Thoracic aorta (tissue), 2 donors: ENCODE measurements at places on chromosomes 7 and 10.

GRCh38 chr7:149811221-149811620 is 27.0 kb upstream of the ZNF862 start:
- no peak for DNase-seq

DNA sequence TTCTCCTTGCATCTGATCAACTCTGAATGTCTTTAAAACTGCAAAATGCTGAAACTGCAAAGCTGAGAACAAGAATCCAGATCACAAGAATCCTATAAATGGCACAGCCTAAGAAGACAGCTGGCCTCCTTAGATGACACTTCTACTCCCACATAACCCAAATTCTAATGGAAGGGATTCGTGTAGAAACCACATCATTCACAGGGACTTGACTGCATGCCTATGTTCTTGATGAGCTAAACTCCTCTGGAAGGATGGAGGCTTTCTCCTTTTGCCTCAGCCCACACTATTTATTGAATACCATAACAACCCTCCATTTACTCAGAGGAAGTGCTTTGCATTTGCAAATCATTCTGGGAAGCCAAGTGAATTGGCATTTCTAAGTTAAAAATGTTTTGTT is 252.5 kb upstream of the VWC2 start:
- DNase-seq = no peak

DNA sequence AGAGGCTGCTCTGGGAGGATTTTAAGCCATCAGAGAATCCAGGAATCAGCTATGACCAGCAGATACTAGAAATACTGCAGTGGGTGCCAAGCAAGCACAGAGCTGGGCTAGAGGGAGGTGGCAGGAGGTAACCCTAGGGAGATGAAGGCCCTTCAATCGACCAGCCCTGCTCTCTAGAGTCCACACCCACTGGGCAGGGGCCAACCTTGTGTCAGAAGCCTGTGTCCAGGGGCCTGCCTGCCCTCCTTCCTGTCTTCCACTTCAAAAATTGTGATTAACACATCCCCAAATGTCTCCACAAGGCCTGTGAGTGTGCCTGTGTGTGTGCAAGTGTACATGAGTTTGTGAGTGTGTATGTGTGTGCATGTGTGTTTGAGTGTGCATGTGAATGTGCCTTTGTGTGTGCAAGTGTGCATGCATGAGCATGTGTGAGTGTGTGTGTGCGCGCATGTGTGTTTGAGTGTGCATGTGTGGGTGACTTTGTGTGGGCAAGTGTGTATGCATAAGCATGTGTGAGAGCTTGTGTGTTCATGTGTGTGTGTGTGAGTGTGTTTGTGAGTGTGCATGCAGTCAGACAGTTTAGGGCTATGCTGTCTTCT is 367.7 kb downstream of the SFMBT2 start:
- no peak for DNase-seq

- DNase-seq = no peak
These were observed 7.4 kb downstream of the SLC29A3 start for GRCh38 chr10:71326464-71326881.

DNA sequence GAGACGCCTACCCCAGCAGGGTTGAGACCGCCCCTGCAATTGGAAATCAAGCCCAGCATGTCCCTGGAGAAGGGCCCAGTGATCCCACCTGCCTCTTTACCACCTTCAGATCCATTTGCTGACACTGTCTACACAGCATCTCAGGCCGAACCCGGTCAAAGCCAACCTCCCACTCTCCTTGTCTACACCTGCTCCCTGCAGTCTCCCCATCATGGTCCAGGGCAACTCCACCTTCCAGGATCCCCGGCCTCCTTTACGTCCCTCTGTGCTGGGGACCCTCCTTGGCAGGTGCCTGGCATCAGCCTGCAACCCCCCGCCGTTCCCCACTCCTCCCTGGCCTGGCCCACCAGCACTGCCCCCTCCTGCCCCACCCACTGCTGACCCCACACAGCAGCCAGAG is 227.2 kb downstream of the PAXIP1 start:
- DNase-seq = no peak

- DNase-seq = no peak
These were observed 11.5 kb downstream of the OR6B1 start for GRCh38 chr7:144011458-144012230.

DNA sequence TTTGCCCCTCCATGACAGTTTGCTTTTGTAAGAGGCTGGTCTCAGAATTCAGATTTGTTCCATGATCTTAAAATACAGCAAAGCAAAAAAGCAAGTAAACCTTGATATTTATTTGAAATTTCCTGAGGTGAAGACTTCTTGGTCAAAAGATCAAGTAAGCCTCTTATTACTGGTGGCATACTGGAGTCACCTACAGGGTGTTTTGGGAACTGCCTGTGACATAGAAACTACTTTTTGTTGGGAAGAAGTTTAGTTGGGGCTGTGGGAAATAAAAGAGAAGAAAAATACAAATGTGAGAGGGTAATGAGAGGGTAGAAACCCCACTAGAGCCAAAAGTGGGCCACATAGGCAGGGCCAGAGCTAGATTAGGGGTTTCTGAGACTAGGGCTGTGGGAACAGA is 217.9 kb downstream of the OTUD1 start:
- no peak for DNase-seq

GRCh38 chr7:21749378-21749777 is 196.3 kb downstream of the CDCA7L start:
- no peak for DNase-seq

DNA sequence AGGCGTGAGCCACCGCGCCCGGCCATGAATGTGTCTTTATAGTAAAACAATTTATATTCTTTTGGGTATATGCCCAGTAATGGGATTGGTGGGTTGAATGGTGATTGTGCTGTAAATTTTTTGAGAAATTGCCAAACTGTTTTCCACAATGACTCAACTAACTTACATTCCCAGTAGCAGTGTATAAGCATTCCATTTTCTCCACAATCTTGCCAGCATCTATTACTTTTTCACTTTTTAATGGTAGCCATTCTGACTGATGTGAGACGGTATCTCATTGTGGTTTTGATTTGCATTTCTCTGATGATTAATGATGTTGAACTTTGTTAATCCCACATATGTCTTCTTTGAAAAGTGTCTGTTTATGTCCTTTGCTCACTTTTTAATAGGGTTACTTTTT is 1187.9 kb downstream of the XPNPEP1 start:
- DNase-seq = no peak

- DNase-seq = no peak
These were observed 8.6 kb downstream of the PGAM1 start for GRCh38 chr10:97434557-97434956.

DNA sequence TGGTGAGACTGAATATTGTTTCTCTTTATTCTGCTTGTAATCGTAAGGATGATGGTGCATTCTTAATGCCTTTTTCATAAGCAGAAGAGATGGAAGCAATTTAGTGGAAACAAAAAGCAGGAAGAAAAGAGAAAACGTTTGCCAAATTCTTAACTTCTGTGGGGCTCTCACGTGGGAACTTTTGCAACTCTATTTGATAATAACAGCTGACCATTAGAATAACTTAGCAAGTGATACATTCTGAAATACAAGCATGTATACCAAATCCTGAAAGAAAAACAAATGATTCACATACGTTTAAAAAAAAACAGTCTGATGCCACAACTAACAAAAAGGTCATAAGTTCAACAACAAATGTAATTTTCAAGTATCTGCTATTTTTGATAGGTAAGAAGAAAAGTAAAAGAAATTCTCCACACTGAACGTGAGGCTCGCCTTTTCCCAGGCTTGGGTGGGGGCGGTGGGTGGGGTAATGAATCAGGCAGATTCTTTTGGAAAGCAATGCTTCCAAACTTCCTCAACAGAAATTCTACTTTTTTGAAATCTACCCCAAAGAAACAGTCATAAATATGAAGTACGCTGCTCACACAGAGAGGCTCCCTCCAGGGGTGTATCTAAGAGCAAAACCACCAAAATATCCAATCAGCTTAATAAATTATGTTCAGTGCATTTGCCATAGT is 446.2 kb upstream of the MGMT start:
- DNase-seq = no peak

- no peak for DNase-seq
These were observed 3.5 kb downstream of the EGFR start for GRCh38 chr7:55022002-55022985.

GRCh38 chr10:96334616-96335526 is 23.9 kb downstream of the OPALIN start:
- DNase-seq = no peak

- no peak for DNase-seq
These were observed 54.5 kb upstream of the PFKFB3 start for GRCh38 chr10:6148251-6148701.

DNA sequence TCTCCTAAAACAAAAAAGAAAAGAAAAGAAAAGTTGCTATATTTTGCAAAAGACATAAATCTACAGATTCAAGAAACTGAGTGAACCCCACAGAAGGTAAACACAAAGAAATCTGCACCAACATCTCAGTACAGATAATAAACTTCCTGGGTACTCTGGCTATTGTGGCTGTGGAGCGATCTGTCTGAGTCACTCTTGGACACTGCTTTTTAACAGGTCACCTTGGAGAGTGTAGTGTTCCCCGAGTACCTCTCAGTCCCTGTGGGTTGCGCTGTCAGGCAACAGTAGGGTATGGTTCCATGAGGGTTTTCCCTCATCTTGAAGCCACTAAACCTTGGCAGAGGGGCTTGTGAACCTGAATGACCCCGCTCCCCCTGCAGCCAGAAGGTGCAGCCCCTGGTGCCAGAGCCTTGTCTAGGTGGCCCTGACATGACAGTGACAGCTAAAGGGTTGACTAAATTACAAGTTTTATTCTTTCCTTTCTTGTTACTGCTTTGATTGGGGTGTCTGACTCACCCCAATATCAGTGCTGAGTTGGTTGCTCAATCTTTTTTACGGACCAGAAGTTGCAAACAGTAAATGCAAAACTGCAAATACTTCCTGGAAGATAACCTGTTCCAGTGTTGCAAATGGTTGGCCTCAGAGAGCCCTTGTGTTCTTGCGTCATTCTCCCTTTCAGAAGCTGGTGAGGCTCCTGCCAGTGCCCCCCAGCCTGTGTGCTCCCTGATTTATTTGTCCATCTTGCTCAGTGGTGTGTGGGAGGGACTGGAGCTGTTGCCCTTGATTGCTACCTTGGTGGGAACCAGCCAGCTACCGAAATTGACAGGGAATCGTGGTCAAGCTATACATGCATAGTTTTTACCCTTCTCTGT is 30.6 kb downstream of the POR start:
- no peak for DNase-seq

GRCh38 chr7:22894546-22894945 is 71.9 kb upstream of the TOMM7 start:
- no peak for DNase-seq

- DNase-seq = no peak
These were observed 23.6 kb downstream of the PITRM1 start for GRCh38 chr10:3148994-3149393.

- no peak for DNase-seq
These were observed 20.7 kb upstream of the ZRANB1 start for GRCh38 chr10:124921261-124921660.

DNA sequence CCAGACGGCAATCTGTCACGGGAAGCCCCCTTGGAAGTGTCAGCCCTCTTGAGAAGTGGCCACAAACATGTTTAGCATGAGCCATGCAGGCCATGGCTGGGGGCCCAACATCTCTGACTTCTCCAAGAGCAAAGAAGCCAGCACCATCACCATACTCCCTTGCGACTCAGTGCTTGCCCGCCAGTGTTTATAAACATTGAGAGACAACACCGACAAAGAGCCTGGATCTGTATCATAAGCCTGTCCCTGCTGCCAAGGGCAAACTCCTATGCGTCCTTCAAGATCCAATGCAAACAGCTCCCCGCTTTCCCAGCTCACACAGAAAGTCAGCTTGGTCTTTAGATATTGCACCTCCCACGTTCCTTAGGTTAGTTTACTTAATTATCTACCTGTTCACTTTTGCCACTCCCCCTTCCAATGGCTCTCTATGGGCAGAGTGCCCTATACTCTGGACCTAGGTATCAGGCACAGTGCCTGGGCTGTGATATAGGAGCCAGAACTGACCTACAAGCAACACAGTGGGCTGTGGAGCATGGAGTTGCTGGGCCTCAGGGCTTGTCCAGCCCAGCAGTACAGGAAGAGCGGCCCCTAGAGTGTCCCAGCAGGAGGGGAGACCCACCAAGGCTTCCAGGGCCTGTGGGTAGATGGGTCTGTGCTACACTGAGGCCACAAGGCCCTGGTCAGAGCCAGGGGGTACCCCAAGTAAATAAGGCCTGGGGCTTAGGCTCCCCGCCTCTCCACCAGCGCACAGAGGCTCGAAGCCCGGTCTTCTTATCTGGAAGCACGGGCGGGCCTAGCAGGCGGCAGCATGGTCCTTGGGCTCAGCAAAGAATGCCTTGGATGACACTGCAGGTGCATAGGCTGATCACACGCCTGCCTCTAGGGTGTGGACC is 37.7 kb downstream of the CAMK2B start:
- no peak for DNase-seq
